CD8-positive, alpha-beta memory T cell (primary cell): ENCODE measurements at places on chromosomes 12 and 14. TPM values are rescaled to one million over a fixed set of nuclear protein-coding genes. Genes with fewer than 3 reads are reported as not detected.

ARHGEF25 gene
- polyA plus RNA-seq = not detected

DNA sequence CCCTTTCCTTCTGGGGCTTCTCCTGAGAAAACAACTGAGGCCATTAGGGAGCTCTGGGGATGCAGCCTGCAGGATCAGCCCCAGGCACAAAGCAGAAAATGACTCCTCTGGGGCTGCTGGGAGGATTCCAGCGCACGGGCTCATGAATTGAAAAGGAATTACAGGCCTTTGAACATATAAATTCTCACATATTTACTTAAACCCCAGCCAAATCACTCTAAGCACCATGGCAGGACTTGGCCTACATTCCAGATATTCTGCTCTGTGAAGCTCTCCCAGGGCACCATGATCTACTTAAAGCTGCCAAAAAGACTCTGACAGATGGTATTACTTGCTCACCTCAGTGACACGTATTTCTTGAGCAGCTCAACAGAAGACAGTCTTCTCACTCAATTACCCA lies 87.2 kb downstream of the ZFC3H1 start:
- no peak for DNase-seq

DNA sequence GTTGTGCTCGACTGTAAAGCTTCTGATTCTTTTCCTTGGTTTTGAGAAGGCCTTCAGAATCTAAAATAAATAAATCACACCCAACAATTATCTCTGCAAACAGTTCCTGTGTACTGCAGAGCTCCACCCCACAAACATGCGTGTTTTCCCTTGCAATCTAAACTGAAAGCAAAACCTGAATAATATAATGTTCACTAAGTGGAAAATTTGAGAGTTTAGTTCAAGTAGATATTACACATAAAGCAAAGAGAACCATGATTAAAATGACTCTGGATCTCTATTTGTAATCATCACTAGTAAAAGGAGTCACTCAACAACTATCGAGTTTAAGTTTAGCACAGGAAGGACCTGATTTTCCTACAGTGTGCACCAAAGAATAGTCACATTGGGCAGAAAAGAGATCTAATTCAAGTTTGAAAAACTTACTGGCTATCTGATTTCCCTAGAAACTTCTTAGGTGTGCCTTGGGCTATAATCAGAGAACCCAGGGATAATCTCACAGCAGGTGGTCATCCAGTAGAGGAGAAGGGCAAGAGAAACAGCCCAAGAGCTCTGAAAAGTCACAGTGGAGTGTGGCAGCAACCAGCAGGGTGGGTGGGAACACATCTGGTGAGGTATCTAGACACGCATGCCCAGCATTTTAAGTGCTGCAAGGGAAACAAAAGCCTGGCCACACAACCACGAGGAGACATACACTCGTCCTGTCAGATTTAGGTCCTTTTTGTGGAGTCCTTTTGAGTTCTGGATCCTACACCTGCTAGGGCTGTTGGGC lies 25.4 kb downstream of the ATG14 start:
- no peak for DNase-seq

NR4A1 gene
- 0.84 TPM for polyA plus RNA-seq

DNA sequence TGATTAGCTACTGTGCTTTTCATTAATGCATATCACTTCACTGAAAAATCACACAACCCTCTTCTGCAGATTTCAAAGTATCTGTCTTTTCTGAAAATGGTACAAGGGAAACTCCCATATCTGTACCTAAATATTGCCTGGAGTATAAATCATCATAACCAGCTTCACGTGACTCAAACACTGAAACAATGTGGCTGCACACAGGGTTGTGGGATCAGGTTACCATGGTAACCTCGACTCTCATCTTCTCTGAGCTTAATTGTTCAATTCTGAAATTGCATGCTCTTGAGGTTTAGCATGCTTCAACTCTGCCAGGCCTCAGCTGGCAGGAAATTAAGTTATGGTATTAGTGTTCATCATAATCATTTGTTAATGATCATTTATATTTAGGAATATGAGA lies 77.5 kb upstream of the CPSF6 start:
- no peak for DNase-seq

SMOC1 gene
- not detected for polyA plus RNA-seq

DNA sequence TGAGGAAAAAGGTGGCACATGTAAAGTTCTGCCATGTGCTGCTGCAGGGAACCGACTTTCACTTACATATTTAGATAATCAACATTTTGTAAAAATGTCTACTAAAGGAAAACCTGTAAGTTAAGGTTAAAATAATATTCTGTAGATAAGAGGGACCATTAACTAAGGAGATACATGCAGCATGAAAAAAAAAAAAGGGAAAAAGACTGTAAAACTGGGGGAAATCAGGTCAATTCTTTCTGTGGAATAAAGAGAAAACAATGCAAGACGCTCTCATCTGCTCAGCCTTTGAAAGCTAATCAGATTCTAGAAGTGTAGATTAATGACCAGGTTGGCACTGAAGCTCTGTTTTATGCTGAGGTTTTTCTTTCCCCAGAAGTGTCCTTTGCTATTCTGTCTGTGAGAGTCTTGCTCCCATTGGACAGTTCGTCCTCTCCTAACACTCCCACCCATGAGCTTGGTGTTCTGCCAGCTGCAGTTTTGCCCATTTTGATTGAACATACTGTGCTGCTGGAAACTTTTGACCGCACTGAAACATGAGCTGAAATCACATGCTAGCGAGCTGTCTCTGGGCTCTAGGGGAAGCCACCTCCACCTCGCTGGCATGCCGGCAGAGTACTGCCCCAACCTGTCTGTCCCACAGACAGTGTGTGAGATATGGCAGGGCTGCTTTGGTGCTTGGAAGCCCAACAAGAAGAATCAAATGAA lies 39.7 kb downstream of the PPTC7 start:
- DNase-seq = no peak

SLC38A4 gene
- not detected for polyA plus RNA-seq

DNA sequence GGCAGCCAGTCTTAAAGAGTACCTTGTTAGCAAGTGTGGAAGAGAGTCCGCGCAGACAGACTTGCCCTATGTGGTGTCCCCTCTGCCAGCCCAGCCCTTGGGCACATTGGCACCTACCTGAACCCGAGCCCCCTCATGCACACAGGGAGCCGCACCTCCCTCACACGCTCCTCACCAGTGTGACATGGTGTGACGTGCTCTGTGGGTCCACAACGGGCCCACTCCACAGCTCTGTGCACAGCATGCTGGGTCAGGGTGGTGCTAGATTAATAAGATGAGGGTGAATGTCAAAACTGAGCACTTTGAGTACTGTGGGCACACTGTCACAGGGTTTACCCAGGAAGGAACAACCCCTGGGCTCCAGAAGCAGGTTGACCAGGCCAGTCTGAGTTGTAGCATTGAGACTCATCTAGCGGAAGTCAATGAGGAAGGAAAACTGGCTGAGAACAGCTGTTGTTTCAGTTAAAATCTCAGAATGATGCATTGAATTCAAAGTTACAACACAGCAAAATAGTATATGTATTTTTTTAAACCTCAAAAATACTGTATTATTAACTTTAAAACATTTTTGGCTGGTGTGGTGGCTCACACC lies 53.4 kb upstream of the AMN start:
- no peak for DNase-seq

- DNase-seq = no peak
These were observed 44.5 kb downstream of the MAP1LC3B2 start for GRCh38 chr12:116603546-116604177.

PMEL gene
- not detected for polyA plus RNA-seq

DNA sequence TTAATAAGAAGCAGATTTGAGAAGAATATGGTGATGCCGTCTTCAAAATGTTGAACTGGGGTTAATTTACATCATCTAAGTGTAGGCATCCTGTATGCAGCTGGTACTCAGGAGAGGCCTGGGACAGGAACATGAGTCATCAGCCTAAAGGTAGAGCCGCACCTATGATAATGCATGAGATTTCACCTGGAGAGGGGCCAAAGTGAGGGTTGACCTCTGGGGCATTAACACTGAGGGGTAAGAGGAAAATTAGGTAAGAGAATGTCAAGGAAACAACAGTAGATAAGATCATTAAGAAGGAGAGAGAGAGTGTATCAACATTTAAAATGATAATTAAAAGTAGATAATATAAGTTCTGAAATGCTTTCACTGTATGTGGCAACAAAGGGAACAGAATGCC lies 20.2 kb upstream of the SSTR1 start:
- no peak for DNase-seq

GRCh38 chr12:27178723-27179399 lies 65.2 kb upstream of the STK38L start:
- no peak for DNase-seq

GRCh38 chr12:67977668-67978067 lies 11.6 kb upstream of the IFNG-AS1 start:
- no peak for DNase-seq
